ENCODE measurements at places on chromosomes 2 and 18. TPM values are rescaled to one million over a fixed set of nuclear protein-coding genes. Genes with fewer than 3 reads are reported as not detected.

Gene KIDINS220
- 48.5 TPM for total RNA-seq

Gene RNF152
- total RNA-seq: 41.8 TPM

Gene CRYBA2
- total RNA-seq: not detected

Gene MAT2A
- total RNA-seq: 66.2 TPM
